ENCODE measurements at places on chromosomes 5 and 9. TPM values are rescaled to one million over a fixed set of nuclear protein-coding genes. Genes with fewer than 3 reads are reported as not detected.

The CARTPT gene
- not detected for total RNA-seq

The PCDHA1 gene
- total RNA-seq: not detected

The OTULINL gene
- total RNA-seq: 9.4 TPM

The FOXD4L4 gene
- total RNA-seq: 0.11 TPM

The ROPN1L gene
- not detected for total RNA-seq

The SLC6A3 gene
- not detected for total RNA-seq

The FAXDC2 gene
- total RNA-seq: not detected

The MSX2 gene
- total RNA-seq: not detected

The SLC36A2 gene
- total RNA-seq: not detected

The CATSPER3 gene
- 0.40 TPM for total RNA-seq

Measured in activated CD4-positive, alpha-beta T cell treated with anti-CD3 and anti-CD28 coated beads for 36 hours (primary cell).